ENCODE measurements at places on chromosomes 5 and 9. TPM values are rescaled to one million over a fixed set of nuclear protein-coding genes. Genes with fewer than 3 reads are reported as not detected.

- no peak for DNase-seq
- H3K4me1 ChIP-seq: no peaks in the 10 kb centered on the region
- H3K4me3 ChIP-seq: no peak overlapping the region
- H3K27me3 ChIP-seq: peaks cover 30% of the 10 kb centered on the region
- H3K27ac ChIP-seq: no peak overlapping the region
Measured at GRCh38 chr9:68727636-68728035, 22.6 kb downstream of the PIP5K1B start.

Gene IL13
- total RNA-seq: 32.9 TPM

- no peaks in the 10 kb centered on the region for H3K36me3 ChIP-seq
- H3K27me3 ChIP-seq: peaks cover 9% of the 10 kb centered on the region
- peak; percentile 52 for DNase-seq
- no peaks in the 10 kb centered on the region for H3K4me1 ChIP-seq
- H3K27ac ChIP-seq: no peak overlapping the region
Measured at GRCh38 chr5:10863763-10864383, 102.8 kb upstream of the DAP start.

Gene SUSD3
- total RNA-seq: 69.6 TPM

- no peak within 1 kb of the TSS for H3K27ac ChIP-seq
- DNase-seq: no peak
- H3K36me3 ChIP-seq: no peaks in the 10 kb centered on the region
- H3K27me3 ChIP-seq: peaks cover 45% of the 10 kb centered on the region
- H3K4me3 ChIP-seq: no peak within 1 kb of the TSS
Measured at GRCh38 chr9:109779711-109780452, at the start of gene PALM2AKAP2. TSS of gene PALM2AKAP2 (plus strand) at chr9:109780198. CDS start at chr9:109780489, 291 bp downstream.

GRCh38 chr5:36392186-36392585 is 90.5 kb upstream of the RANBP3L start:
- no peak overlapping the region for H3K27ac ChIP-seq
- peaks cover 12% of the 10 kb centered on the region for H3K27me3 ChIP-seq
- H3K36me3 ChIP-seq: no peaks in the 10 kb centered on the region

Gene INSL4
- total RNA-seq: not detected

DNA sequence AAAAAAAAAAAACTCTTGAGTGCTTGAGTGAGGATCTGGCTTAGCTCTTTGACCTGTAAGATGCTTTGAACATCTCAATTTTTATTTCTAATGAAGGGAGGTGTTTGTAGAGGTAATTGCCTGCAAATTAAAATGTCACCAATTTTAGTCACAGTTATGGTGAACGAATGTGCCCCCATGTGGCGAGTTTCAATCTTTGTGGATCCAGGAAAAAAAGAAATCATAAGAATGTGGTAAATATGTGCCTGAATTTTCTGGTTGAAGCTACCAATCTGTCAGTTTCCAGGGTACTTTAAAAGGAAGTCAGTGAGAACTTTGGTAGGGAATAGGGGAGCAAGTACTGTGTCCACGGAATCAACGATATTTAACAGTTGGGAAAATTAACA is 1772.4 kb upstream of the CDH9 start:
- H3K4me3 ChIP-seq: no peak overlapping the region
- no peaks in the 10 kb centered on the region for H3K27me3 ChIP-seq
- H3K36me3 ChIP-seq: no peaks in the 10 kb centered on the region
- H3K27ac ChIP-seq: no peak overlapping the region
- DNase-seq: no peak

DNA sequence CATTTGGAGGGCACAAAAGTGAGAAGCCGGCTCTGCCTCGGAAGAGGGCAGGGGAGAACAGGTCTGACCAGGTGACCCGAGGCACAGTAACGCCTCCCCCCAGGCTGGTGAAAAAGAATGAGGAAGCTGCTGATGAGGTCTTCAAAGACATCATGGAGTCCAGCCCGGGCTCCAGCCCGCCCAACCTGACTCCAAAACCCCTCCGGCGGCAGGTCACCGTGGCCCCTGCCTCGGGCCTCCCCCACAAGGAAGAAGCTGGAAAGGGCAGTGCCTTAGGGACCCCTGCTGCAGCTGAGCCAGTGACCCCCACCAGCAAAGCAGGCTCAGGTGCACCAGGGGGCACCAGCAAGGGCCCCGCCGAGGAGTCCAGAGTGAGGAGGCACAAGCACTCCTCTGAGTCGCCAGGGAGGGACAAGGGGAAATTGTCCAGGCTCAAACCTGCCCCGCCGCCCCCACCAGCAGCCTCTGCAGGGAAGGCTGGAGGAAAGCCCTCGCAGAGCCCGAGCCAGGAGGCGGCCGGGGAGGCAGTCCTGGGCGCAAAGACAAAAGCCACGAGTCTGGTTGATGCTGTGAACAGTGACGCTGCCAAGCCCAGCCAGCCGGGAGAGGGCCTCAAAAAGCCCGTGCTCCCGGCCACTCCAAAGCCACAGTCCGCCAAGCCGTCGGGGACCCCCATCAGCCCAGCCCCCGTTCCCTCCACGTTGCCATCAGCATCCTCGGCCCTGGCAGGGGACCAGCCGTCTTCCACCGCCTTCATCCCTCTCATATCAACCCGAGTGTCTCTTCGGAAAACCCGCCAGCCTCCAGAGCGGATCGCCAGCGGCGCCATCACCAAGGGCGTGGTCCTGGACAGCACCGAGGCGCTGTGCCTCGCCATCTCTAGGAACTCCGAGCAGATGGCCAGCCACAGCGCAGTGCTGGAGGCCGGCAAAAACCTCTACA is 11.8 kb downstream of the QRFP start:
- H3K27ac ChIP-seq: no peak overlapping the region
- no peak overlapping the region for H3K4me3 ChIP-seq
- peaks cover 6% of the 10 kb centered on the region for H3K36me3 ChIP-seq
- no peaks in the 10 kb centered on the region for H3K4me1 ChIP-seq
- no peaks in the 10 kb centered on the region for H3K27me3 ChIP-seq

DNA sequence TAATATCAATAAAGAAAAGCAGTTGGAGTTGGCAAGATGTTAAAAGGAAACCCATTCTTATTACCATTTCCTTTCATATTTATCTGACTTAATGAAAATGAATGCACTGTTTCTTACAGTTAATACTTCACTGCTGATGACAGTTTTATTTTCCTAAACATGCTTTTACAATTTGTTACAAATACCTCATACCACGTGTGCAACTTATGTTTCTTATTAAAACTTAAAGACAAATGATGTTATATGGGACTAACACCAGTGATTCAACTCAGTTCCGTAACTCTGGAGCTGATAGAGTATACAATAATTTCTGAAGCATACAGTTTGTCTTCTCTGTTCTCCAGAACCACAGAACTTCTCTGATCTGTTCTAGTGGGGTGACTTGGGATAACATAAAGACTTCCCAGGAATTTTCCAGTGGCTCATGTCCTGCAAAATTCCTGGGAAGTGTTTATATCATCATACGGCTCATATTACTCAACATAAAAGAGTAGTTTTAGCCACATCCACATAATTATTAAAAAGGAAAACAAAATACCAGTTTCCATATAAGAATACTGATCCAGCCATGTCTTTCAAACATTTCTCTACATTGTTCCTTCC is 1259.0 kb upstream of the C9orf72 start:
- no peak for DNase-seq
- H3K36me3 ChIP-seq: no peaks in the 10 kb centered on the region
- H3K27me3 ChIP-seq: no peaks in the 10 kb centered on the region
- H3K27ac ChIP-seq: no peak overlapping the region
- H3K4me3 ChIP-seq: no peak overlapping the region

DNA sequence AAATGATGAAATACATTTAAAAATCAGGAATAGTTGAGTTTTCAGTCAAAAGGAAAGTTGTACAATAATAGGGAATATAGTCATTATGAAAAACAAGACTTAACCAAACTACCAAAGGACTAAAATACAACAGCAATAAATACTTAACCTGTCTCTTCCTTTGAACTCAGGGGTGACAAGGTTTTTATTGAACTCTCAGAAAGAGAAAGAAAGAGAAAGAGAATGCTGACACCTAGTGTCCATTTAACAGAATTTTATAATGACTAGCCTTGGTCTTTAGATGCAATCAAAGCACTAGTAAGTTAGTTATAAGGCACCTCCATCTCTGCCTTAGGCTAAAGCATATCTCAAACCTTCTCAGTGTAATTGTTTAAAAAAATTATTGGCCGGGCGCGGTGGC is 47.5 kb downstream of the UIMC1 start:
- H3K4me3 ChIP-seq: no peak overlapping the region
- H3K36me3 ChIP-seq: peaks cover 23% of the 10 kb centered on the region
- no peak for DNase-seq
- no peaks in the 10 kb centered on the region for H3K27me3 ChIP-seq

Gene PCDHB8
- total RNA-seq: not detected

GRCh38 chr5:114782869-114783268 is 386.8 kb downstream of the TRIM36 start:
- H3K4me3 ChIP-seq: no peak overlapping the region
- DNase-seq: no peak
- H3K36me3 ChIP-seq: no peaks in the 10 kb centered on the region
- H3K4me1 ChIP-seq: no peaks in the 10 kb centered on the region
- no peak overlapping the region for H3K27ac ChIP-seq

DNA sequence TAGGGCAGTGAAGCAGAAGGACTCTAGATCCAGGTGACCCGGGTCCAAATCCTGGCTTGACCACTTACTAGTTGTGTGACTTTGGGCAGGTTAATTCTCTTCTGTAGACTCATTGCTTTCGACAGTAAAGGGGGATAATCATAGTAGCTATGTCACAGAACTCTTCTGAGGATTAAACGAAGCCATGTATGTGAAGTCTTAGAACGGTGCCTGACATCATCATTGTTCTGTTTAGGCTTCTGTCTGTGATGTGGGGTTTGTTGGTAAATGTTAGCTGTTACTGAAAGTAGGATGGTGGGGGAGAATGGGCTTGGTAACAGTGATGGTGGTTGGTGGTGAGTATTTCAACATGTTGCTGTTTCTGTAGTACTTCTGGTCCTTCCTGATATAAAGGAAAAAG is 73.7 kb downstream of the MAP1B start:
- no peaks in the 10 kb centered on the region for H3K4me1 ChIP-seq
- peaks cover 63% of the 10 kb centered on the region for H3K27me3 ChIP-seq
- no peak overlapping the region for H3K4me3 ChIP-seq
- DNase-seq: no peak
- H3K27ac ChIP-seq: no peak overlapping the region
- H3K36me3 ChIP-seq: no peaks in the 10 kb centered on the region

GRCh38 chr5:159449925-159450324 is 119.6 kb upstream of the IL12B start:
- no peak overlapping the region for H3K4me3 ChIP-seq
- no peak for DNase-seq
- H3K36me3 ChIP-seq: no peaks in the 10 kb centered on the region
- H3K4me1 ChIP-seq: no peaks in the 10 kb centered on the region

- no peak overlapping the region for H3K27ac ChIP-seq
- no peaks in the 10 kb centered on the region for H3K27me3 ChIP-seq
- no peak for DNase-seq
- H3K4me3 ChIP-seq: no peak overlapping the region
Measured at GRCh38 chr5:17269201-17269600, 51.8 kb downstream of the BASP1 start.

DNA sequence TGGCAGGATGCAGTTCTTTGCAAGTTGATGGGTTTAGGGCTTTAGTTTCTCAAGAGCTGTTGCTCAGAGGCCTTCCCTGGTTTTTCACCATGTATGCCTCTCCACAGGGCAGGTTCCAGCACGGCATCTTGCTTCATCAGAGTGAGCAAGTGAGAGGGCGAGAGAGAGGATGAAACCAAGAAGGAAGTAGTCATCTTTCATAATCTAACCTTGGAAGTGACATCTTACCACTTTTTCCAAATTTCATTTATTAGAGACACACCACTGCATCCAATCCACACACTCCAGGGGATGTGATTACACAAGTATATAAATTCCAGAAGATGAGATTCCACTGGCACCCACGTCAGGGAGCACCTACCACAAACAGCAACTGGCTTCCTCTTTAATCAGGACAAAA is 294.4 kb downstream of the MARCHF11 start:
- no peaks in the 10 kb centered on the region for H3K4me1 ChIP-seq
- no peak overlapping the region for H3K27ac ChIP-seq
- DNase-seq: no peak
- no peak overlapping the region for H3K4me3 ChIP-seq
- no peaks in the 10 kb centered on the region for H3K27me3 ChIP-seq

- no peaks in the 10 kb centered on the region for H3K27me3 ChIP-seq
- H3K36me3 ChIP-seq: peaks cover 23% of the 10 kb centered on the region
- no peak overlapping the region for H3K4me3 ChIP-seq
- DNase-seq: no peak
- peaks cover 56% of the 10 kb centered on the region for H3K4me1 ChIP-seq
- H3K27ac ChIP-seq: peak overlapping the region; percentile 50
Measured at GRCh38 chr5:52727020-52727419, 60.7 kb upstream of the ITGA1 start.

Gene CSF1R
- 0.25 TPM for total RNA-seq

DNA sequence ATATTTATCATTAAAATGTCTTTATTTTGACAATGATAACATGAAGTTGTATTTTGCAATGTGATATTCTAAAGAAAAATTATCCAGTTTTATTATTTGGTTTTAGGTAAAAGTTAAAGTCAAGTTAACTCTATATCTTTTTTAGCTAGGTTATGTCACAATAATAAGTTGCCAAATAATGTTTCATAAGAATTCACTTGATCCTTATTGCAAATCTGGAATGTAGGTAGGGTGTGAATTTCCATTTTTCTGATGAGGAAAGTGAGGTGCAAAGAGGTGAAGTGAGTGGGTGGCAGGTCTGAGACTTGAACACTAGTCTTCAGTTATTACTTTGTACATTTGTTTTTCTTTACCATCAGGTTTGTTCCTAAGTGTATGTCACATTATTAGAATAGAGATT is 21.5 kb downstream of the SPINK5 start:
- DNase-seq: no peak
- no peak overlapping the region for H3K27ac ChIP-seq
- no peak overlapping the region for H3K4me3 ChIP-seq
- no peaks in the 10 kb centered on the region for H3K27me3 ChIP-seq
- H3K4me1 ChIP-seq: no peaks in the 10 kb centered on the region

DNA sequence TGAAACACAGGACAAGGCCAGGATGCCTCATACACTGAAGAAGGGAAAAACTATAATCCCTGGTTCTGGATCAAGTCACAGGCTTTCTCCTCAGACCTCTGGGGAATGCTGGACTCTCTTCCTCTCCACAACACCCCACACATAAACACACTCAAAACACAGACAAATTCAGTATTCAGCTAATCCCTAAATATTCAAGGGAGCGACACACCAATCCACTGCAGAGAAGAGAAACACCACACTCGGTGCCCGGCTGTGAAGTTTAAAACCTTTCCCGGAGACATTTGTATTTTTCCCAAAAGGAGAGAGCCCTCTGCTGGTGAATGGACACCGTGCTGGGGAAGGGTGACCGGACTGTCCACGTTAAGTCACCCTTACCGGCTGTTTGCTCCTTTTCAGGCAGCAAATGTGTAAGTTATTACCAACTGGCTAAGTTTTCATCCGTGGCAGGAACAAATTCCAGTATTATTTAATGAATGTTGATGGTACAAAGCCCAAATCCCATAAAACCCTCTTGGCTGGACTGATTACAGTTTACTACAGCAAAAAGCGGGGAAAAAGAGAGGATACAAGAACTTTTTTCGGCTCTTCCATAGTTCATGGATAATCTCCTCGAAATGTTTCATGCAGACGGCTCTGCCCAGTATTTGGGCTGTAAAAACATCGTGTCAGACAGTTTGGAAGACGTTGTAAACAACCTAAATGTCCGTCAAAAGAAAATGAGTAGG is 130.9 kb upstream of the SLC30A5 start:
- no peaks in the 10 kb centered on the region for H3K36me3 ChIP-seq
- DNase-seq: no peak
- H3K27me3 ChIP-seq: no peaks in the 10 kb centered on the region
- H3K27ac ChIP-seq: no peak overlapping the region

Gene ZNF169
- 7.2 TPM for total RNA-seq

Gene TEX10
- 14.8 TPM for total RNA-seq

Gene CARTPT
- not detected for total RNA-seq

Gene CCDC127
- total RNA-seq: 5.6 TPM
